Mammary epithelial cell (primary cell): ENCODE measurements at places on chromosomes 6 and 20.

GRCh38 chr6:165008971-165009370, 300.4 kb downstream of the C6orf118 start:
- no peak for DNase-seq

- no peak for DNase-seq
Measured at GRCh38 chr6:107730106-107730505, 94.0 kb downstream of the SCML4 start.

DNA sequence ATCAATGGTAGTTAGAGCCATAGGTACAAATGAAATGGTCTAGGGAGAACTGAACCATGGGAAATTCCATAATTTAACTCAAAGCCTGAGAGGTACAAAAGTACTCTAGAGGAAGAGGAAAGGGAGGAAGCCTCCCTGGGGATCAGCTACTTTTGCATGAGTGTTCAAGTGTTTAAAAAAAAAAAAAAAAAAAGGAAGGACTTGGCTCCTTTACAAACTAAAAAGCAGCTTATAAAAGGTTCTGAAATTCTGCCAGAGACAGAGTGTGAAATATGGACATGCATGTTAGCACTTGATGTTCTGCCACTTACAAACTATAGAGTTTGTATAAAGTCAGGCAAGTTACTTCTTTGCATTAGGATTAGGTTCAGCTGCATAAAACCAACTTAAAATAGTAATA, 290.0 kb downstream of the TBC1D7 start:
- no peak for DNase-seq

DNA sequence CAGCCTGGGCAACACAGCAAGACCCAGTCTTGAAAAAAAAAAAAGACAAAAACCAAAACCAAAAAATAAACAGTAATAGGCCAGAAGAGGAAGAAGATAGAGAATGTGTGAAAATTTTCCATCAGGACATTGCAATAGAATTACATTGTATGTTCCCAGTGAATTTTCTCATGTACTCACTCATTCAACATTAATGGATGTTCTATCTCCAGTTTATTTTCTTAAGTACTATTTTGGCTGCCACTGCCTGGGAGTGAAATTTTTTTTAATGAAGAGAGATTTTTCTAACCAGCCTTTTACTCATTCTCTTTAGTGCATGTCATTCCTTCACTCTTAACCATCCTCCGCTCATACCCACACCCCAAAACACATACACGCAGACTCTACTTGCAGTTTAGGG, 282.8 kb downstream of the ALDH8A1 start:
- no peak for DNase-seq

GRCh38 chr6:118800394-118801071, 93.4 kb upstream of the ASF1A start:
- peak; percentile 70 for DNase-seq

- DNase-seq, result no peak
Measured at GRCh38 chr20:60749804-60750602, 502.1 kb upstream of the CDH4 start.

GRCh38 chr6:88378639-88379038, 212.5 kb upstream of the CNR1 start:
- DNase-seq, result no peak

DNA sequence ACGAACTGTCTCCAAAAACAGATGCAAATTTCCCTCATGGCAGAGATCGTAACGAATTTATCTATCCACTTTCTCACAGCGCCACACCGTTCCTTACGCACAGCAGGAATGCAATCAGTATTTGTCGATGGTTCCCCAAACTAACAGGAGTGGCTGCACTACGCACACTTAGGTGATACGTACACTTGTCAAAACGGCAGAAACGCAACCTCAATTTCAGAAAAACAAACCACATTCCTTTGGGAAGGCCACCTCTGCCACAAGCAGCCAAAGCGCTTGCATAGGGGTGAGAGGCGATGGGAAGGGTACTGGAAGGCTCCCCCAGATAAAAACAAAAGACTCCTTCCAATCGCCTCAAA, 638 bp downstream of the MDN1 start:
- peak; percentile 60 for DNase-seq

GRCh38 chr20:16381444-16381843, 191.8 kb downstream of the KIF16B start:
- no peak for DNase-seq

GRCh38 chr6:77425671-77426070, 37.6 kb downstream of the HTR1B start:
- DNase-seq, result no peak

- no peak for DNase-seq
Measured at GRCh38 chr6:168097621-168098430, 18.8 kb upstream of the FRMD1 start.

- no peak for DNase-seq
Measured at GRCh38 chr20:46674253-46675083, 14.8 kb downstream of the TP53RK start.

GRCh38 chr6:32153564-32154513, at the start of gene PPT2:
Gene PPT2, plus strand, starts transcription at chr6:32154141. Its CDS starts 454 bp downstream, at chr6:32154595.
- DNase-seq, result peak; percentile 72

DNA sequence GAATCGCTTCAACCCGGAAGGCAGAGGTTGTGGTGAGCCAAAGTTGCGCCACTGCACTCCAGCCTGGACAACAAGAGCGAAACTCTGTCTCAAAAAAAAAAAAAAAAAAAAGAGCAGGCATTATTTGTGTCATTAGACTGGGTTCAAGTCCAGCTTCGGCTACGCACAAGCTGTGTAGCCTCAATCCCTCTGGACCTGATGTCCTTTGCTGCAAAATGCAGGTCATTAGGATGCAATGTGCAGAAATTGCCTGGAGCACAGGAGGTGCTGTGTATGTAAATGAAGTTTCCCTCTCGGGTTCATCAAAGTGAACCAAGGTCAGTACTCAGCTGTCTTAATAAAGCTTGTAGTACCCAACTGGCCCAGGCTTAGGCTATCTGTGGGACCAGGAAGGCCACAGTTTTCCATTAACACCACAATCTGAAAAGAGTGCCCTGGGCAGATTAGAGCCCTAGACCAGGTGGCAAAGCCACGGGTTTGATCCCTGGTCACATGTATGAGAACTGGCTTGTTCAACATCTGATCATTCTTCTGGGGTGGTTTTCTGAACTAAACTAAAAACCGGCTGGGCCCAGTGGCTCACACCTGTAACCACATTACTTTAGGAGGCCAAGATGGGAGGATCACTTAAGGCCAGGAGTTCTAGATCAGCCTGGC, 155.3 kb downstream of the ZMYND8 start:
- DNase-seq, result no peak

- peak; percentile 70 for DNase-seq
Measured at GRCh38 chr6:86581833-86582232, 355.5 kb upstream of the HTR1E start.

- DNase-seq, result no peak
Measured at GRCh38 chr20:21179757-21180156, 53.9 kb downstream of the KIZ start.

DNA sequence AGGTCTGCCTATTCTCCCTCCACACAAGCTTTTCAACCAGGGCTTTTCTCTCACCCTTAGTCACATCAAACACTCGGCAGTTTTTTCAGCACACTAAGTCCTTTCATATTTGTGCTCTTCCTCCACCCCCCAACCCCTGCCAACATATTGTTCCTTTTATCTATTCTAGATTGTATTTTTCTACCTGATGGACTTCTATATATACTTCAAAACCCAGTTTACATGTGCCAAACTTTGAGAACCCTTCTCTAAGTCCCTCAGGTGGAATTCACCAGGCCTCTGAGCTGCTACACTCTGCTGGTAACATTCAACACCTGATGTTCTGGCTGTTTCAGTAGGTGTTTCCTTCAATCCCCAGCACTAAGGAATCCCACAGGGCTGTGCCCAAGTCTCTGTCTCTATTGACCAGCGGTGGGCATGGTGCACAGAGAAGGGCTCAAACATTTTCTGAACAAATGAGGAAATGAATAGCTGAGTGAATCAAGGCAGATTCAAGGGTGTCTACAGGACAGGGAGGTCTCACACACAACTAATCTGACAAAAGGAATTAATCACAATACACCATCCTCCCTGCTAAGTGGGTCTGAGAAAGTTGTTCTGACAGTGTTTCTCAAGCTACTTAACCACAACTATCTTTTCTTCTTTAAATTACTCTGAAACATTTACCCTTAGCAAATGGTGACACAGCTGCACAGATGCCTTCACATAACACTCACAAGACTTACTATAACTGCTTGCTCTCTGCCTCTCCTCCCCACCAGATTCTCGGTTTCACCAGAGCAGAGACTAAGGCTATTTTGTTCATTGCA, 166.5 kb downstream of the TSHZ2 start:
- no peak for DNase-seq

DNA sequence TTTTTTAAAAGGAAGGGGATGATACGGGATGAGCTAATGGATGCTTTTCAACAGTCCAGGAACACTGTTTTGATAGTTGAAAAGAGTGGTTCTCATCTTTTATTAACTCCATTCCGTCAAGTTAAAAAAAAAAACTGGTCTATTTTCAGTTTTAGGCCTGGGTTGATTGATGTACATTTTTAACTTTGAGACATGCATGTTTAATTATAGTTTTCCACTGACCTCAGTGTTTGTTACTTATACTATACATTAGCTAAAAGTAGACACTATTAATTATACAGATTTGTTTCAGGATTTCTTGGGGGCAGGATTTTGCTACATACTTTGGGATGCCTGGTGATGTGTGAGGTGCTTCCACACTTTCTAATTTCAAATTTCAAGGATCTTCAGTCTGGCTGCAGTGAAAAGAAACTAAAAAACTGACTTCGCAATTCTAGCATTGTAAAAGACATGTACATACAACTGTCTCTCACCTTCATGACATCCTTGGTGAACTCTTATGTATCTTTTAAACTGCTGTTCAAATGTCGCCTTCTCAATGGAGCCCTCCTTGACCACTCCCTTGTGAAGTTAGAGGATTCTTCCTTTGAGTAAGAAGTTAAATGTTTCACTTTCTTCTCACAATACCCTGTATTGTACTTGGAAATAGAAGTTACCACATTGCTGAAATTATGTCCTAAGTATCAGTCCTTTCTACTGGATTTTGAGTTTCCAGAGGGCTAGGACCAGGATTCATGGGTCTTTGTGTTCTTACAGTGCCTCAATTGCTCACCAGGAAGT, 101.7 kb downstream of the TSHZ2 start:
- no peak for DNase-seq

DNA sequence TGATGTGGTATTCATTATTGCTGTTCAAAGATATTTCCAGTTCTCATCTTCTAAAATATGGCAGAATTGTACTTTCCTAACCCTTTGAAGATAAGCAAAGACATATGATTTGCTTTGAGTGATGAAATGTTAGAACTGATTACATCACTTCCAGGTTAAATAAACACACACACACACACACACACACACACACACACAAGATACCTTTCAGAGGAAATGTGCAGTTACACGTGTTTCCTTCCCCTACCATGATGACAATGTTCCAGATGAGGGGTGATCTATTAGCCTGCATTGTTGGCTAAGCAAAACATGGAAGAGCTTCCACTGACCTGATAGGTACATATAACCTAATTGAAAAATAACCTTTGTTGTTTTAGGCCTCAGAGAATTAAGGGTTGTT, 11.7 kb upstream of the FRK start:
- DNase-seq, result no peak

DNA sequence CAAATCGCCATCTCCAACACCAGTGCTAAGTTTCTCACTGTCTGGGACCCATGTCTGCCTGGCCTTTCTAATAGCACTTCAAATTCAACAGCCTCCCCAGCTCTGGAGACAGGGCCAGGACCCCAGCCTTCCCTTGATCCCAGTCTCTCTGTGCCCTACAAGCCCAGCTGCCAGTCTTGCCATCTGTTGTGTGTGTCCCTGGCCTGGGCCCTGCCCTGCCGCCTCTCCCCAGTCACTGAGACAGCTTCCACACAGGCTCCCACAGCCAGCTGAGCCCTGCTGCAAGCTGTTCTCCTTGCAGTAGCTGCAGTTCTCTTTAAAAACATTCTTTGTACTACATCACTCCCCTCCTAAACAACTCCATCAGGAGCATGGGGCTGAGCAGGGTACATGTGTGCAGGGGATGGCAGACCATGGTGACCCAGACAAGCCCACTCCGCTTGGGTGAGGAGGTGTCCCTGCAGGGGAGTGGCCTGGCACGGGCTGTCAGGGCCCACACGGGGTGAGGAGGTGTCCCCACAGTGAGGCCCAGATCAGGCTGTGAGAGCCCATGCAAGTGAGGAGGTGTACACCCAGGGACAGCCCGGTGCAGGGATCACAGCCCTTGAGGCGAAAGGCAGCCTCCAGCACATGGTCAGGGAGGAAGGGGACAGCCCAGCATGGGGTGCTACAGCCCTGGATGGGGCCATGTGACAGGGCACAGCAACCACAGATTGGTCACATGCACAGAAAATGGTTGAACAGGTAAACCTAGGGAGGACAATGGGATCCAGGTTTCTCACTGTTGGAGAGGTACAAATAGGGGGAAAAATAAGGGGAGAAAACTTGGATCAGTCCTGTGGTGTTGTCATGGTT, 16.2 kb downstream of the CST7 start:
- DNase-seq, result no peak

DNA sequence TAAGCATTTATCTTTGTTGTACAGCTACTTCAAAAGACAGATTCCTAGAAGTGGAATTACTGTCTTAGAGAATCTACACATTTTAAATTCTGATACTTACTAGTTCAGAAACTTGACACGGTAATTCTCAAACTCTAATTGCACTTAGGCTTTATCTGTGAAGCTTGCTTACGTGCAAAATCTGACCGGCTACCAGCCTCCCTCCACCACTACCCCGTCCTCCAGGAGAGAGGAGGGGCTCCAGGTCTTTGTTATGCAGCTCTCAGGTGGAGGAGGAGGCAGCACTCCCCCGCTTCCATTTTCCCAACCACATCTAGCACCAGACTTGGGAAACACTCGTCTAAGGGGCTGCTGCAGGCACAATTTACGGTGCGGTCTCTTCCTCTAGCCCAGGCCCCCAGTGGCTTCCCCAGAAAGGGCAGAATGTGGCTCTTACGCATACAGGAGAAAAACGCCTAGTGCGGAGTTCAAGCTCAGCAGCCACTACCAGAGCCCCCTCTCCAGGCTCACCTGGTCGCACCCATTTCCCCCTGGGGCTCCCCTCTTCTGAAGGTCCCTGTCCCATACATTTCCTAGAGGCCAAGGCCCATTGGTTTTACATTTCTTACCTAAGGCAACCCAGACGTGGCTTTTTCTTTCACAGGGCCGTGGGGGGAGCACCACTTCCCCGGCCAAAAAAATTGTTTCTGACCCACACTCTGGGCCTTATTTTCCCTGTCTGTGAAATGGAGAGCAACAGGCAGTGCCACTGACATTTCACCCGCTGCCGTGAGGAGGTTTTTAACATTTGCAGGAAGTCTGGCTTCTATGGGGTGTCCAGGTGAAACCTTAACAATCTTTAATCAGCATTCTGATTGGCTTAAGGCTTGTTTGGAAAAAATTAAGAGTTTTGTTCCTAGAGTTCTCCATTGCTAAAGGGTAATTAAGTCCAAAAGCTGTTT, 1.6 kb upstream of the TGIF2 start:
- no peak for DNase-seq

GRCh38 chr6:125871365-125871764, 80.6 kb downstream of the NCOA7 start:
- DNase-seq, result peak; percentile 50

- no peak for DNase-seq
Measured at GRCh38 chr6:39897698-39898097, 36.6 kb downstream of the MOCS1 start.

DNA sequence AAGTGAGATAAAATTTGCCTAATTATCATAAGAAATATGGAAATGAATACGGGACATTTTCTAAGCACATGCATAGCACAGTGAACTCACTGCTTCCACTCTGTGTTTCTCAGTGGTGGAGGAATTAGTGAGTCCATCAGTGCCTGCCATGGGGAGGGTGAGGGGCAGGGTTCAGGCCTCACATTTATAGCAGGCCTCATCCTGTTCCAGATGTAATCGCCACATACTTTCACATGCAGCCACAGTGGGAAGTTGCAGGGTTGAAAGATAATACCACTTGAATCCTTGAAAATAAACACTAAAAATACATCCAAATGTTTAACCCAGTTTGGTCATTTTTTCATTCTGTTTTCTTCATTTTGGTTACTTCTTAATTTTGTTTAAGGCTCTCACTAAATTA, 29.9 kb upstream of the ANKEF1 start:
- DNase-seq, result no peak
